ENCODE measurements at places on chromosomes 4 and X.

GRCh38 chr4:71275004-71275403 lies 63.8 kb upstream of the SLC4A4 start:
- DNase-seq = no peak

DNA sequence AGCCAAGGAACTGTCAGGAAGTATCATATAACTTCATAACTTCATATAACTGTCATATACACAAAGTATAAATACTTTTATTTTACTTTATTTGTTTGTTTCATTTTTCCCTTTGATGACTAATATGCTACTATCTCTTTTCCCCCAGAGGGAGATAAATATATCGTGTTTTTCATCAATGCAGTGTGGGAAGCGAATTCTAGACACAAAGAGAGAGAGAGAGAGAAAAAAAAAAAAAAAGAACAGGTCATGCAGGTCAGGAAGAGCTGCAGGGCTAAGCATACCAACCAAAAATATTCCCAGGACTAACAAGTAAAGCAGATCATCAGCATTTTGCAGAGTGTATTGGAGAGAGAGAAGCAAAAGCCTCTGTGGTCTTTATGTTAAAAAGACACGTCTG lies 1849.2 kb downstream of the STIM2 start:
- no peak for DNase-seq

DNA sequence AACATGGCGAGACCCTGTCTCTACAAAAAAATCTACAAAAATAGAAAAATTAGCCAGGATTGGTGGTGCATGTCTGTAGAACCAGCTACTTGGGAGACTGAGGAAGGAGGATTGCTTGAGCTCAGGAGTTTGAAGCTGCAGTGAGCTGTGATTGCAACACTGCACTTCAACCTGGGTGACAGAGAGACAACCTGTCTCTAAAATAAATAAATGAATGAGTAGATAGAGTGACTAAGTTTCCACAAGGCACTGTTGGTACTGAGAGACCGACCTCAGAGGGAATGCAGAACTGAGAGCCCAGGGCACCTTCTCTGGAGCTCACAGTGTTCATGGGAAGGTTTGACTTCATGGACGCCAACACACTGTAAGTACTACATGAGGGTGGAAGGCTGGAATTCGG lies 26.7 kb upstream of the ARSD start:
- no peak for DNase-seq

DNA sequence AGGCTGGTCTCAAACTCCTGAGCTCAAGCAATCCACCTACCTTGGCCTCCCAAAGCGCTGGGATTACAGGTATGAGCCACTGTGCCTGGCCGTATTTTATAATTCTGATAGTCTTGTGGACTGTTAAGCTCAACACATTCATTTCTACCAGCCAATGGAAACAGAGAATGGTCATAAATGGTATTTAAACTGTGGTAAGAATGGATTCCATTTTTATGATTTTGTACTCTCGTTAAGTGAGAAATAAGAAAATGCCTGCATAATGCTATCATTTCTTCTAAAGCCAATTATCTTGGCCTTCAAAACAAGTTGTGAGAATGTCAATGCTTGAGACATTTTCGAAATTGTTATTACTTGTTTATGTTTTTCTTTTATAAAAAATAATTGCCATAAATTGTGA lies 321.0 kb downstream of the IL15 start:
- no peak for DNase-seq

- no peak for DNase-seq
Observed at GRCh38 chrX:107574054-107574683, 54.1 kb upstream of the PRPS1 start.

DNA sequence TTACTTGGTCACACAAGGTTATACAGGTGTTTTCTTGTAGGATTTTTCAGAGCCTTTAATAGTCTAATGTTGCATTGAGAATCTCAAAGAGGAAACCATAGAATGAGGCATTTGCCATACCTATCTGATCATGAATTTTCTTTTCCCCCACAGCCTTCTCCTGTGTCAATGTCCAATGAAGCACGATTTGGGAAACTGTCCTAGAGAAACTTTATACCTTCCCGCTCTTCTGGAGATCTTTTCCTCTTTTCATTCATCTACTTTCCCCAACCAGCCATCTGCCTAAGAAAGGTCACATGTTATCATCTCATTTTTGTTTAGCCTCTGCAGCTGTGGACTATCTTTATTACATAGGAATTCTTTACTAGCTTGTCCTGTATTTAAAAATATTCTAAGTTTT lies 19.9 kb downstream of the VSIG4 start:
- no peak for DNase-seq

Data from CD4-positive, alpha-beta T cell treated with Interleukin-17A for 1 hour (primary cell).